ENCODE measurements at places on chromosomes 1 and 21. TPM values are rescaled to one million over a fixed set of nuclear protein-coding genes. Genes with fewer than 3 reads are reported as not detected.

GFI1 gene
- total RNA-seq = 0.23 TPM

RPL11 gene
- total RNA-seq = 1,470 TPM

SELENBP1 gene
- 5.7 TPM for total RNA-seq

LCE1D gene
- not detected for total RNA-seq

SNRNP40 gene
- total RNA-seq = 48.5 TPM

FAM78B gene
- 0.31 TPM for total RNA-seq

PTGFR gene
- not detected for total RNA-seq

TNFSF18 gene
- total RNA-seq = not detected

TNFAIP8L2 gene
- total RNA-seq = not detected
